ENCODE measurements at places on chromosomes 4 and X.
A peak's percentile ranks its signal among the peaks of the same experiment; 100 is the strongest.

- DNase-seq: no peak
These were observed 53.9 kb upstream of the SORBS2 start for GRCh38 chr4:185865901-185866328.

- peak; percentile 25 for DNase-seq
These were observed 138.9 kb upstream of the MID1 start for GRCh38 chrX:10759141-10759799.

GRCh38 chr4:8916906-8917305 lies 45.3 kb upstream of the HMX1 start:
- DNase-seq: peak; percentile 1

DNA sequence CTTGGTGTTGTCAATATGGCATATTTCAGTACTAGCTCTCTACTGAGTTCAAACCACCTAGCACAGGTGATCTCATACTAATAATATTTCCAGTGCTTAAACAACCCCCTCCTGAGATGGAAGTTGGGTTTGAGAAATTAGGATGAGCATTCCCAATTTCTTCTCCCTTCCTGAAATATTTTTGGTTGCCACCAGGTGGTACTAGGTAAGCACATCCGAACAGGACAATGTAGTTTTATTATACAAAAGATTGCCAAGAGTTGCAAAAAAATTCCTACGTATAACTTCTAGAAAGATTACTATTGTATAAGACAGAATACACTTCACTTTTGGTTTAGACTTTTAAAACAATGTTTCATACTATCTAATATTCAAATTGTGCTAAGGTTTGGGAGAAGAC lies 484.5 kb downstream of the PACRGL start:
- no peak for DNase-seq
